ENCODE measurements at places on chromosomes 3 and 15. TPM values are rescaled to one million over a fixed set of nuclear protein-coding genes. Genes with fewer than 3 reads are reported as not detected.

- no peaks in the 10 kb centered on the region for H3K27me3 ChIP-seq
- H3K4me3 ChIP-seq: no peak overlapping the region
- DNase-seq: peak; percentile 64
- H3K27ac ChIP-seq: no peak overlapping the region
- no peaks in the 10 kb centered on the region for H3K36me3 ChIP-seq
- no peaks in the 10 kb centered on the region for H3K4me1 ChIP-seq
Observed at GRCh38 chr3:139319428-139320402, 24.1 kb upstream of the MRPS22 start.

Gene GRK7
- total RNA-seq: not detected

GRCh38 chr3:71497971-71498444 is 85.5 kb downstream of the FOXP1 start:
- H3K4me1 ChIP-seq: peaks cover 13% of the 10 kb centered on the region
- H3K27ac ChIP-seq: no peak overlapping the region
- H3K4me3 ChIP-seq: no peak overlapping the region
- DNase-seq: no peak

DNA sequence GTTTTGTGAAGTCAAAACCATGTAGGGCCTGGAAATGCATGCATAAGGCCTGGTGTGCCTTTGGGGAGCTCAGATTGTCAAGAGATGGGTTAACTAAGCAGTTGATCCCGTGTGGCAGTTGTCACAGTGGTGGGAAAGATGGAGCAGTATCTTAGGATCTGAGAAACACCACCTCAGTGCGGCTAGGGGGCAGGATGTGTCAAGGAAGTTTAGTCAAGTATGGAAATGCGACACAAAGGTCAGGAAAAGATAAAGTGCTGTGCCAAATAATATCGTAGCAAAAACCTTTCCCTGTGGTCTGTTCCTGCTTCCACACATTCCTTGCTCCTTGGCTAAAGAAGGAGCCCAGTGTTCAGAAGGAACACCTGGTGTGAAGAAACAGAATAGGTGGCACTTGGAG is 396.4 kb downstream of the EDEM1 start:
- no peaks in the 10 kb centered on the region for H3K4me1 ChIP-seq
- no peak for DNase-seq
- H3K4me3 ChIP-seq: no peak overlapping the region
- no peaks in the 10 kb centered on the region for H3K36me3 ChIP-seq

Gene CNTN4
- total RNA-seq: 23.0 TPM

Gene GOLGA8J
- total RNA-seq: not detected

Data from glutamatergic neuron (in vitro differentiated cells).